ENCODE measurements at places on chromosomes 16 and 17.

- no peaks in the 10 kb centered on the region for H3K36me3 ChIP-seq
- H3K4me3 ChIP-seq, result no peak overlapping the region
- no peak for DNase-seq
- peaks cover 5% of the 10 kb centered on the region for H3K27me3 ChIP-seq
- no peak overlapping the region for H3K27ac ChIP-seq
Measured at GRCh38 chr17:836151-836550, 54.0 kb downstream of the MRM3 start.

- DNase-seq, result no peak
- no peak overlapping the region for H3K27ac ChIP-seq
- no peaks in the 10 kb centered on the region for H3K4me1 ChIP-seq
Measured at GRCh38 chr17:71033336-71033735, 864.0 kb downstream of the KCNJ2 start.

DNA sequence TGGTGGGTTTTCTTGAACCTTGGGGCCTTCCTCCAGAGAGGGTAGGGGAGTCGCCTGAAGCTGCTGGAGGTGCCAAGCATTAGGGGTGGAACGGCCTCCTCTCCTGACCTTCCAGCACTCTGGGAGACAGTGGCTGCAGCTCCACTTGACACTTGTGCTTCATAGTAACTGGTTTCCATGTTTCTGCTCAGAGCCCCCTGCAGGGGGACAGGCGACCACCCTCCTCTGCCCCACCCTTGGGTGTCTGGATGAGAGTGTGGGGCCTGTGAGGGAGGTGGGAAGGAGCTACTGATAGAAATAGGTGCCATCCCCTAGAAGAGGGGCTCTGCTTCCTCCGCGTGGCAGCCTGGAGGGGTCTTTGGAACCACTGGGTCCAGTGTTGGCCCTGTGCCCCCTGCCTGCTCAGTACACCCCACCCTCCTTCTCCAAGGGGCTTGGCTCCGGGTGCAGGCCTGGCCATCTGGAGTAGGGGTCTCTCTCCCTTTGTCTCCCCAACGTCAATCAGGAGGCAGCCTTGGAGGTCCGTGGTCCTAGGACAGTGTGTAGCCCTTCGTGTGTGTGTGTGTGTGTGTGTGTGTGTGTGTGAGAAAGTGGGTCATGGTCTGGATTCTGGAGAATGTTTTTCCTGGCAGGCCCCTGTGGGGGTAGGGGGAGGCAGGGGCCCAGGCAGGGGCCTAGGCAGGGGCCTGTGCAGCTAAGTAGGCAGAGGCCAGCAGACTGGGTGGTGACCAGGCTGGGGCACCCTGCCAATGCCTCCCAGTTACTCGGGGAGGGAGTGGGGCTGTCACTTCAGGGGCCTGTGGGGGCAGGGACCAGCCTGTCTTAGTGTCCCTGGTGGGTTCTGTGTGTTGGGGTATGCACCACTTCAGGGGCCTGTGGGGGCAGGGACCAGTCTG is 4.9 kb downstream of the LASP1 start:
- DNase-seq, result no peak
- no peak overlapping the region for H3K4me3 ChIP-seq
- peaks cover 78% of the 10 kb centered on the region for H3K4me1 ChIP-seq
- peaks cover 65% of the 10 kb centered on the region for H3K36me3 ChIP-seq
- H3K27ac ChIP-seq, result peak overlapping the region; percentile 97

- no peak overlapping the region for H3K4me3 ChIP-seq
- H3K27me3 ChIP-seq, result no peaks in the 10 kb centered on the region
- no peak for DNase-seq
- peaks cover 4% of the 10 kb centered on the region for H3K36me3 ChIP-seq
Measured at GRCh38 chr16:58252716-58253115, 42.1 kb downstream of the PRSS54 start.

DNA sequence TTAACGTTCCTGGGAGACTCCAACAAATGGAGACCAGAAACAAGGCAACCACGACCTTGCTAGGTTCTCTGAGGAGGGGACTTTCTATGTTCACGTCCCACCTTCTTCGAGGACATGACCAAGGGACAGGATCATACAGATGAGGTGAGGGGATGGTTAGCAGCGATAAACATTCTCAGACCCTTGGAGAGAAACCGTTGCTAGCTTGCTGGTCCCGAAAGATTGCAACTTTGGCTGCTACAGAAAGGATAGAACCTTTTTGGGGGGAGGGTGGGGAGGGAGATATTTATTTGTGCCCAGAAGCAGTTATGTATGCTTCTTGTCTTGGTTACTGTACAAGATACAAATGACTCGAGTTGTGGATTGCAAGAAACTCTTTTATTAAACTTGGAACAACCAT is 35.3 kb upstream of the KCNJ2 start:
- H3K27ac ChIP-seq, result no peak overlapping the region
- H3K27me3 ChIP-seq, result peaks cover 2% of the 10 kb centered on the region
- peaks cover 22% of the 10 kb centered on the region for H3K4me1 ChIP-seq
- DNase-seq, result no peak

DNA sequence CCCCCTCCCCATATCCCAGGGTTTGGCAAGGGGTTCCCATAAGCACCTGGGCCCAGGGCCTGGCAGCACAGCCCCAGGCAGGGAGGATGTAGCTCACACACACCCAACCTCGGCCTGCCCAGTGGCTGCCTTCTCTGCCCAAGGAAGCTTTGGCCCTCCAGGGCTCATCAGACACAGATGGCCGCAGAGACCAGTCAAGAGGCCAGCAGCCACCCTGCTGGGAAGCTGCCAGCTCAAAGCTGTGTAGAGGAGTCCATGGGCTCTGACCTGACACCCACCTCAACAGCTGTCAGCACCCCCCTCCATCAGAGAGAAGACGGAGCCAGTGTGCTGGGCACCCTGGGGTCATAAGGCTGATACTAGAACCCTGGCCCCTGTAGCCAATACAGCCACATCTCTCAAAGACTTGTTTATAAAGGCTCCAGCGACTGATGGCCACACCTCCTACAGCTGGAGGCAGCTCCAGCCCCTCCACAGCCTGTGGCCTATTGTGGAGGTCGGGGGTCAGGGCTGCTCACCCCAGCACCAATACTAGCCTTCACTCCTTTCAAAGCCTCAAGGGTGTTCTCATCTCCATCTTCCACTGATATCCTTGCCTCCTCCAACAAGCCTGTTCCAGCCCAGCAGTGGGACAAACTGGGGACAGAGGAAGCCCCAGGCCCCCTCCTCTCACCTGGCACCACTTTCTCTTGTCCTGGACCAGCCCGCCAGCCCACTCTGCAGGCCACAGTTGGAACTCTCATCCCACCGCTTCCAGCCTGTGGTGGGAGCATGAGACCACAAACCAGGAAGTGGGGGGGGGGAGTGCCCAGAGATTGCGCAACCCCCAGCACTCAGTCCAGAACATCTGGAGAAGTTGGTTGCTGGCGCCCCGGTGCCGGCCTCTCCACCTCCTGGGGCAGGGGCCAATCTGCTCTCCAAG is 2.2 kb upstream of the MPG start:
- no peak for DNase-seq
- H3K4me3 ChIP-seq, result peak overlapping the region; percentile 80
- peaks cover 22% of the 10 kb centered on the region for H3K36me3 ChIP-seq
- H3K4me1 ChIP-seq, result peaks cover 41% of the 10 kb centered on the region
- H3K27ac ChIP-seq, result no peak overlapping the region

- no peak for DNase-seq
- H3K27ac ChIP-seq, result no peak overlapping the region
- H3K4me1 ChIP-seq, result peaks cover 2% of the 10 kb centered on the region
- H3K27me3 ChIP-seq, result peaks cover 3% of the 10 kb centered on the region
- no peak overlapping the region for H3K4me3 ChIP-seq
Measured at GRCh38 chr17:60439501-60439900, 17.2 kb downstream of the CHCT1 start.
